ENCODE measurements at places on chromosomes 4 and X.
A peak's percentile ranks its signal among the peaks of the same experiment; 100 is the strongest.

DNA sequence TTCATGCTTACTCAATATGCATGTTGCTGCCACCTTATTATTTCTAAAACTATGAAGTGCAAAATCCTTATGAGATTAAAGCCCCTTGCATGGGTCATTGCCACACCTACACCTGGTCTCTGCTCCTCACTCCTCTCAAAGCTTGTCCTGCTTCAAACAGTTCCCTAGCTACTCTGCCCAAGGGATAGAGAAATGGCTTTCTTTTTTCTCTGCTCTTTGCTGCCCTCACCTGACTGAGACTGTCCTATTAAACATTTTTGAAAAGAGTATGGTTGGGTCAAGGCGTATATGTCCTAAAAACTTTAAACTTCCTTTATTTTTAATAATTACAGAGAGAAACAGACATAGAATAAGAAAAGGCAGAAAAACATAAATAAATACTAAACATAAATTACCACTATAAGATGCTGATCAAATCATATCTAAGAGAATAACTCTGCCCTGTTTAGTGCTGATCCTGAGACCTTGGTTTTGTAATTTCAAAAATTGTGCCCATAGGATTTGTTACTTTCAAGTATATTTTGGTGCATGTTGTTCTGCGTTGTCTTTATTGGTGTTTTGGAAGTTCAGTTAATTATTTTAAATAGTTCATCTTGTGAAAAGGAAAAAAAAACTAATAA is 704.9 kb upstream of the PABPC4L start:
- DNase-seq: no peak

DNA sequence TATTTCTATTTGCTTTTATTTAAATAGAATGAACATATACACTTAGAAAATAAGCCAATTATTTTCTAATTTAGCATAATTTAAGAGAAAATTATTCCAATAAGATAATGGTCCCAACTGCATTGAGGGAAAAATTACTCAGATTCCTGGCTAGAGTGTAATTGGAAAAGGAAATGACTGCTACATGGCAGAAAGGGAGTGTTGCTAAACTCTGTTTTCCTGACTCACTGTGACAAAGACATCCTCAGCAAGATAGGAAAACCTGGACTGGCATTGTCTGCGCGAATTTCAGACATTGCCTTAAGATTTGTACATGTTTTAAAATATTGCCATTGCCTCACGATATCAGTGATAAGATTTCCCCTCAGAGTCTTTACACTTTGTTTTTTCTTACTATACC is 8.2 kb downstream of the TNIP3 start:
- peak; percentile 92 for DNase-seq

- DNase-seq: peak; percentile 33
Measured at GRCh38 chr4:27178061-27178460, 317.4 kb downstream of the STIM2 start.

DNA sequence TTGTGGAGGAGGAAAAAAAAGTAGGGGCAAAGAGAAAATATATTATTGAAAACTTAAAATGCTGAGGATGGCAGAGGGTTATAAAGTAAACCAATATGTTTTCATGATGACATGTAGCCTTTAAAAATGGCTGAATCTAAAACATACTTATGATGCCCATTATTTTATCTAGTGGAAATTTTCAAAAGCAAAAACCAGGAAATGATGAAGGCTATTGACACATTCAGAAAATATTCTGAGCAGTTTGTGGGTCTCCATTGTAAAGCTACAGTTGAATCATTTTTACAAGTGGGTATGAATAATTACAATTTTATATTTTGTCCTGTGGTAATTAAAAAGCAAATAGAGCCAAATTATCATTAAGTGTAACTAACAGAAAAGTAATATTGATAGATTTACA is 10.7 kb downstream of the PLS3 start:
- DNase-seq: no peak

DNA sequence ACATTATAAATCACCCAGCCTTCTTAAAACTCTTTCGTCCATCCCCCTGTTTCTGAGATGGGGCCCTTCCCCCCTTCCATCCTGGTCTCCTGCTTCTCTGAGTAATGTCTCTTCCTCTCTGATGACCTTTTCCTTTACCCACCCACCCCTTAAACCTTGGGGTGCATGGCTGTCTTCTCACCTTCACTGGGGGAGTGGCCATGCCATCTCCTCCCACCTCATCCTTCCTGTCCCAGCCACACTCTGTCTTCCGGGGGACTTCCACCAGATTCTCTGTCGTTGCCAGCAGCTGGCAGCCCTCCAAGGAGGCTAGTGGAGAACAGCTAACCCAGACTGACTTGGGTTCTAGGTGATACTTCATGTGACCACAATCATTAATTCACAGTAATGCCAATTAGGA is 83.2 kb upstream of the SCML1 start:
- no peak for DNase-seq

- no peak for DNase-seq
Measured at GRCh38 chrX:134776850-134777370, 118.6 kb upstream of the PLAC1 start.

GRCh38 chrX:14027036-14027435 is 2.7 kb downstream of the GEMIN8 start:
- peak; percentile 73 for DNase-seq

DNA sequence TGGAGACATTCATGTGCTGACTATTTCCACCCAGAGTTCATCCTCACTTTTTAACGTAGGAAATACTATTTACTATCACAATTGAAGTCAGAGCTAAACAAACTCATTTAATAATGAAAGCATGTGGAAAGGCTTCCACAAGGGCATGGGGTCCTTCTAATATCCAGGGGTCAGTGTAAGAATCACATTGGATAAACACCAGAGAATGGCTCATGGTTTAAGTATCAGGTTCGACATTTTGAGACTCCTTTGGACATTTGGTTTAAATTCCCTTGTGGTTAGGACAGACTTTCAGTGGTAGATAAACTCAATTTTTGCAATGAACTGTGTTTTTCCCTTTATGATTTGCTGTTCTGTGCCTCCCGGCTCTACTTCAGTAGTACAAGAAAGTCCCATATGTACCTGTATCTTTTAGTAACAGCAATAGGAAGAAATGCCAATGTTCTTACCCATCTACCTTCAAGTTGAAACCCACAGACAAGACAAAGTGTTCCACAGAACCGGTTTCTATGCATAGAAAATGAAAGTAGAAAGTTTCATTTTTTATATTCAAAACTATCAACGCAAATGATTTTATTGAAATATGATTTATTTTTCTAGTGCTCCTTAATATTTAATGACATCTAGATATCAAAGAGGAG is 589.0 kb upstream of the FAM241A start:
- DNase-seq: peak; percentile 56

GRCh38 chr4:99729186-99729585 is 71.6 kb upstream of the C4orf54 start:
- no peak for DNase-seq

DNA sequence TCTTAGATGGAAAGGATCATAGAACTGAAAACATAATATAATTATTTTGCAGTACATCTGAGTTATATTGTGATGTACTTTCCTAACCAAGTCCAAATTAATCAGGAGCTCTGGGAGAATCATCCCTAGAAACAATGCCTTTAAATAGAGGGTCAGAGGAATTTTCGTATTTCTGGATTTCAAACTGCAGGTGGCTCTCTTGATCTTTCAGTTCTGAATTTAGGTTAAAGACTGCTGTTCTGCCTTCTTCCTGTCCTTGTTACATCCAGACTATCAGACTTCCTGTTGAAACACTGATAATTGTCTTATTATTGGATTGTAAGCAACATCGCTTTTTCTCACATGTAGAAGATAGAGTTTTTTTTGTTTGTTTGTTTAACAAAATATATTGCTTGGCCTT is 142.7 kb downstream of the RPA4 start:
- DNase-seq: no peak

GRCh38 chr4:11416071-11416766 is 12.5 kb downstream of the HS3ST1 start:
- no peak for DNase-seq

GRCh38 chr4:6509587-6509986 is 37.2 kb upstream of the PPP2R2C start:
- DNase-seq: no peak

- peak; percentile 86 for DNase-seq
Measured at GRCh38 chr4:140012688-140013486, 141.1 kb downstream of the MAML3 start.

- peak; percentile 56 for DNase-seq
Measured at GRCh38 chr4:173528378-173529321, 1.4 kb downstream of the HAND2 start.
